CD8-positive, alpha-beta memory T cell (primary cell): ENCODE measurements at places on chromosomes 4 and X. TPM values are rescaled to one million over a fixed set of nuclear protein-coding genes. Genes with fewer than 3 reads are reported as not detected.

MAGEB1 gene
- polyA plus RNA-seq = not detected

DNA sequence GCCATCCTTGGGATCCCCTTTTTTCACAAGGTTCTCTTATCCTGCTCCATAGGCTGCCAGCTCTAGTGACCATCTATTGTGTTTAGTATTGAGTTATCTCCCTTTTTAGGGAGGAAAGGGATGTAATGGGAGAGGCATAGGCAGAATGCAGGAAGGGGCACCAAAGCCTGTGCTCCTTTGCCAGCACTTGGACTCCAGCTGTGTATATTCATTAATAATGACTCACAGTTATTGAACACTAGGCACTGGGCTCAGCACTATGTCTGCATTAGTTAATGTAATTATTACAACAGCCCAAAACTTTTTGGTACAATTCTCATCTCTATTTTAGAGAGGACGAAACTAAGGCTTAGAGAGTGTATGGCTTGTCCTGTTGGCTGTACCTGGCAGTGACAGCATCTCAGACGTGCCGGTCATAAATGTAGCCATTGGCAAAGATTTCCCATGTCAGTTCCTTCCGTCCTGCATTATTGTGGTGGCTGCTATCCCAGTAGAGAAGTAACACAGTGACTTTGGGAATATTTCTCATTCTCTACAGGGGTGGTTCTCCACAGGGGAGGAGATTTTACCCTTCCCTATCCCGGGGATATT, 90.3 kb downstream of the AFF1 start:
- no peaks in the 10 kb centered on the region for H3K36me3 ChIP-seq
- no peak overlapping the region for H3K27ac ChIP-seq
- no peaks in the 10 kb centered on the region for H3K27me3 ChIP-seq
- no peak overlapping the region for H3K4me3 ChIP-seq
- no peak for DNase-seq
- H3K4me1 ChIP-seq = peaks cover 13% of the 10 kb centered on the region

- H3K27me3 ChIP-seq = no peaks in the 10 kb centered on the region
- no peak overlapping the region for H3K27ac ChIP-seq
- H3K4me1 ChIP-seq = no peaks in the 10 kb centered on the region
- no peak overlapping the region for H3K4me3 ChIP-seq
- no peaks in the 10 kb centered on the region for H3K36me3 ChIP-seq
These were observed 27.3 kb downstream of the CT45A1 start for GRCh38 chrX:135740681-135741149.

GRCh38 chrX:40237731-40238178, 140.0 kb upstream of the BCOR start:
- H3K27me3 ChIP-seq = no peaks in the 10 kb centered on the region
- H3K4me1 ChIP-seq = no peaks in the 10 kb centered on the region
- H3K27ac ChIP-seq = no peak overlapping the region
- no peaks in the 10 kb centered on the region for H3K36me3 ChIP-seq

DNA sequence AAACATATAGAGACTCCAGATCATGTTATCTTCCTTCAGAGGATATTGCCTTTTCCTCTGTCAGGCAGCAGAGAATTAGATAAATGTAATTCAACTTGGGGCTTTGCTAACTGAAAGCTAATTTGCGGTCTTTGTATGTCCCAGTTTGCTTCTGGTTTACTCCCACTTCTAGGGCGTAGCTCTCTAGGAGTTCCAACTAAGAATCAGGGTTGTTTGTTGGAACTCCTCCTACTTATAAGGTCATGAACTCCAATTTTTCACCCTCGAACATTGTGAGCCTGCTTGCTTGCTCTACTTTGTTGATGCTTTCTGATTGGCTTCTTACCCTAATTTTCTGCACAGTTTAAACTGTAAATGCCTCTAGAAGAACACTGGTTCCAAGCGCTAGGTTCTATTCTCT, 66.1 kb downstream of the FMR1NB start:
- no peaks in the 10 kb centered on the region for H3K4me1 ChIP-seq
- H3K36me3 ChIP-seq = no peaks in the 10 kb centered on the region
- H3K27me3 ChIP-seq = no peaks in the 10 kb centered on the region
- no peak for DNase-seq

GRCh38 chr4:169931964-169932363, 94.2 kb downstream of the MFAP3L start:
- no peak overlapping the region for H3K4me3 ChIP-seq
- DNase-seq = no peak
- no peaks in the 10 kb centered on the region for H3K27me3 ChIP-seq
- no peak overlapping the region for H3K27ac ChIP-seq
- no peaks in the 10 kb centered on the region for H3K36me3 ChIP-seq
